Activated CD8-positive, alpha-beta memory T cell treated with anti-CD3 and anti-CD28 coated beads for 4 hours (primary cell): ENCODE measurements at places on chromosomes 16 and 17.

DNA sequence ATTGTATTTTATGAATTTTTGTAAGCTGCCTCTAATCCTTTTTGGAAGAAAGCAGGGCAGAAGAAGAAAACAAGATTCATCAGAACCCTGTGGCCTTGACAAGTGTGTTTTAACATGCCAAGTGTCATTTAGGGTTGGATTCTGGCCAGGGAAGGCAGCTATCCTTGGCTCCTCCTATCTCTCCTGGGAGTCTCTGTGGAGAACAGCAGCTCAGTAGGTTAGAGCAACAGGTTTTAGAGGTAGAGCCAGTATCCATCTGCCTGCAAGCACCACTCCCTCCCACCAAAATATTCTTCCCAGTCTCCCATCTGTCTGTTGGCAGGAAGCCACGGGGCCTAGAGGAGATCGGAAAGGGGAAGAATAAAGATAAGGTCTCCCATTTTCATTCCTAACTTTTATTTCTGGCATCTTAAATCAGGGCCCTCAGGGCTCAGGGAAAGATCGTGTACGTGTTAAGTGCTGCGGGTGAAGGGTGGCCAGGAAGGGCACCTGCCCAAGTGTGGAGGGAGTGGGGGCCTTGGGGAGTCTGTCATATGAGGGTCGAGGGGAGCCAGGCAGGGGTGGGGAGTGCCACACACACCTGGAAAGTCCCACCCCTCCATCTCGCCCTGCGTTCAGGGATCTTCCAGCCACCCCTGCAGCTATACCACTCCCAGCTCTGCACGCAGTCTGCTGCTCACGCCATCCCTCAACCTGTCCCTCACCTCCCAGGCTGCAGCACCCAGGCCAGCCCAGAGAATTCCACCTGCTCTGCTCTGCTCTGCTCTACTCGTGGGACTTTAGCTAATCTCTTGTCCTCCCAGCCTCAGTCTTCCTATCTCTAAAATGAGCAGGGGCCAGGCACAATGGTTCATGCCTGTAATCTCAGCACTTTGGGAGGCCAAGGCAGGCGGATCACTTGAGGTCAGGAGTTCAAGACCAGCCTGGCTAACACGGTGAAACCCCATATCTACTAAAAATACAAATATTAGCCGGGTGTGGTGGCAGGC lies 17.1 kb upstream of the CPSF4L start:
- DNase-seq, result no peak

GRCh38 chr17:78474614-78475146 lies 96.2 kb downstream of the PGS1 start:
- DNase-seq, result no peak

DNA sequence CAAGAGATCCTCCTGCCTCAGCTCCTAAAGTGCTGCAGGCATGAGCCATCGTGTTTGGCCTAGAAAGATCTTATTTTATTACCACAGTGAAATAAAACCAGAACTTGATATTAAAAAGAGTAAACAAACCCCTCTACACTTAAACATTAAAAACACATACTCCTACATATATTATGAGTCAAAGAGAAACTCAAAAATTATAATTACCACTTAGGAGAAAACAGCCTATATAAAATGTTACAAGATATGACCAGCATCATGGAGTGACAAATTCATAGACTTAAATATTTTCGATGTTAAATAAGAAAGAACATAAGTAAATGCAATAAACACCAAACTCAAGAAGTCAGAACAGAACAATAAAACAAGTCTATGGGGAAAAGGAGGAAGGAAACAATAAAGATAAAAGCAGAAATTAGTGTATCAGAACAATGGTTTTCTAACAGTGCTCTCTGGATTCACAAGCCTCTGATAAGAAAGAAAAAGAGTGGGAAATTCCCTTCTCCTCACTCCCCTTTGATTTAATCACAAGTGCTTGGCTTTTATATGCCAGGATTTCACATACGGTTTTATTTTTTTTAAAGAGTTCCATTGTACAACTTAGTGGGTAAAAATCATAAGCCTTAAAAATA lies 23.0 kb downstream of the SKAP1 start:
- no peak for DNase-seq

- DNase-seq, result peak; percentile 73
Observed at GRCh38 chr17:73429440-73430164, 117.8 kb upstream of the CDC42EP4 start.

DNA sequence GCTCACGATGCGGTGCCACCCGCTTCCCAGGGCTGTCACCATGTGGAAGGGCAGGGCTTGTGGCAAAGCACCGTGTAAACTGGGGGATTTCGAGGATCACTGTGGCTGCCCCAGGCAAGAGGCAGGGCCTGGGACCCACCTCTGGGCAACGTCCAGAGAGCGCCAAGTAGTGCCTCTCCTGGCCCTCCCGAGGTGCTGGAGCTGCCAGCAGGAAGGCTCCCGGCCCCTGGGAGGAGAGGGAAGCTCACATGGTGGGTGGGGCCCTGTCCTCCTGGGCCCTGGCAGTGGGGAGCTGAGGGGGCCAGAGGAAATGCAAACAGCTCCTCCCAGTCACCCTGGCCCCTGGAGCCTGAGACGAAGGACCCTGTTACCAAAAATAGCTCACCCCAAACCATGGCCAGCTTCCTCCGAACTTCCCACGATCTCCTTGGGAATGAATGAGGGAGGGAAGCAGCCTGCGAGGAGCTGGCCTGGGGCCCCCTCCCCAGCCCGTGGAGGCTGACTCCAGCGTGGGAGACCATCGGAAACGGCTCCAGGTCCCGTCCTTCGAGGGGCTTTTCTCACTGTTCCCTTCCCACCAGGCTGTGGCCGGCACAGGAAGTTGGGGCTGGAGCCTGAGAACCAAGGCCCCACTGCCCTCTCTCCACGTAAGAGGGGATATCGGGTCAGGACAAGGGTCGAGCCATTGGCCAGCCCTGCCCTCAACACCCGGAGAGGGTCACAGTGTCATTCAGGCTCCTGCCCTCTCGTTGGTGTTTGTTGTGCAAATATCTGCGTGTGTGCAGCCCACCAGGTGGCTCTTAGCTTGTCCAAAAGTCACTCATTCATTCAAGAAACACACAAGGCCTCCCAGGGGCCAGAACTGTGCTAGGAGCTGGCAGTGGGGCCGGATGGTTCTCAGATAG lies 17.7 kb downstream of the VASN start:
- no peak for DNase-seq

- no peak for DNase-seq
Observed at GRCh38 chr17:74180336-74180735, 23.1 kb upstream of the RPL38 start.

DNA sequence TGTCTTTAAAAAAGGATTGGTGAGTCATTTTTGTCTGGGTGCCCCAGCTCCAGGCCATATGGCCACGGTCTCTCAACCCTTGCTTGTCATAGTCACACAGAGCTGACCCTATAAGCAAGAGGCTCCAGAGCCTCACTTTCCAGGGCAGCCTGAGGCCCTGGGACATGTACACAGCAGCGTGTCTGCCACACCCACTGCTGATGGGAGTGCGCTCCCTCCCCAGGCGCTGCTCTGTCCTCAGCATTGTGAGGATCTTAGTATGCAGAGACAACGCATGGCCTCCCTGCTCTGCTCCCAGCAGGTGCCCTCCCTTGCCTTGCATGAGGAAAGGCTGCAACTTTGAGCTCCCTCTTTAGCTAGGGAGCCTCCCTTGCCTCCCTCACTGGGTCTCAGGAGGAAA lies 80.8 kb upstream of the CRHR1 start:
- DNase-seq, result no peak

DNA sequence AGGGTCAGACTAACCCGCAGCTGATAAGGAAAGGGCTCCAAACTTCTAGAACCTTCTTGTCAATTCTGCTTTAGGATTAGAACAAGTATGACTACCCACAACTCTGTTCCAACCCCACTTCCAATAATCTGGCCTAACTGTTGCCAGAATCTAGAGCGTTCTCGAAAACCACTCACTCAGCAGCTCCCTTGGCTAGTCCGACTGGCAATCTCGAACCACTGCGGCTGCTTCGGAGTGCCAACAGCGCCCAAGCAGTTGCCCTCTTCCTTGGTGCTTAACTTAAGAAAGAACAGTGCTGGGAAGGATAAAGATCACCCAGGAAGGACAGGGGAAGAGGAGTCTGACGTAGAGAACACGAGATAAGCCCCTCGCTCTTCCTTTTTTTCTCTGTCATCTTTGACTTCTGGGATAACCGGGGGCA lies 818 bp downstream of the DNAJC7 start:
- DNase-seq, result no peak

GRCh38 chr17:61586031-61586566 lies 4.9 kb downstream of the NACA2 start:
- DNase-seq, result no peak

DNA sequence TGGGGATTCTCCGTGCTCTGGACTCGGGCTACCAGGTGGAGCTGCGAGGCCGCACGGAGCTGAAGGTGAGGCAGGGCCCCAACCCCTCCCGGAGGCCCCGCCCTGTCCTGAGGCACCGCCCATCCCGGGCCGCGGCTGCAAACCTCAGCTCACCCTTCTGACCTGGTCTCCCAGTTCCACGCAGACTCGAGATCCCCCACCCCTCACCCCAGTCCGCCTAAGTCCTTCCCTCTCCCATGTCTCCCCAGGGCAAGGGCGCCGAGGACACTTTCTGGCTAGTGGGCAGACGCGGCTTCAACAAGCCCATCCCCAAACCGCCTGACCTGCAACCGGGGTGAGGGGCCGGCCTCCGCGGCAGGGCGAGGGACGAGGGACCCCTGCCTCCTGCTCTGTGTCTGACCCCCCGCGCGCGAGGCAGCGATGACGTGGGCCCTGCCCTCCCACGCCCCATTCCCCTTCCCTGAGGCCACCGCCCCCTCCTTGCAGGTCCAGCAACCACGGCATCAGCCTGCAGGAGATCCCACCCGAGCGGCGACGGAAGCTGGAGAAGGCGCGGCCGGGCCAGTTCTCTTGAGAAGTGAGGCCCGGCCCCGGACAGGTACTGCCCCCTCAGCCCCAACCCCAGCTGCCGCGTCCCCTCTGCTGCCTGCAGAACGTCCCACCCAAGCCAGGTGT lies 13.7 kb downstream of the GUCY2D start:
- no peak for DNase-seq

- DNase-seq, result no peak
Observed at GRCh38 chr17:39057701-39058206, 90.6 kb upstream of the FBXO47 start.

GRCh38 chr16:11742093-11742535 lies 543 bp downstream of the TXNDC11 start:
- DNase-seq, result no peak

DNA sequence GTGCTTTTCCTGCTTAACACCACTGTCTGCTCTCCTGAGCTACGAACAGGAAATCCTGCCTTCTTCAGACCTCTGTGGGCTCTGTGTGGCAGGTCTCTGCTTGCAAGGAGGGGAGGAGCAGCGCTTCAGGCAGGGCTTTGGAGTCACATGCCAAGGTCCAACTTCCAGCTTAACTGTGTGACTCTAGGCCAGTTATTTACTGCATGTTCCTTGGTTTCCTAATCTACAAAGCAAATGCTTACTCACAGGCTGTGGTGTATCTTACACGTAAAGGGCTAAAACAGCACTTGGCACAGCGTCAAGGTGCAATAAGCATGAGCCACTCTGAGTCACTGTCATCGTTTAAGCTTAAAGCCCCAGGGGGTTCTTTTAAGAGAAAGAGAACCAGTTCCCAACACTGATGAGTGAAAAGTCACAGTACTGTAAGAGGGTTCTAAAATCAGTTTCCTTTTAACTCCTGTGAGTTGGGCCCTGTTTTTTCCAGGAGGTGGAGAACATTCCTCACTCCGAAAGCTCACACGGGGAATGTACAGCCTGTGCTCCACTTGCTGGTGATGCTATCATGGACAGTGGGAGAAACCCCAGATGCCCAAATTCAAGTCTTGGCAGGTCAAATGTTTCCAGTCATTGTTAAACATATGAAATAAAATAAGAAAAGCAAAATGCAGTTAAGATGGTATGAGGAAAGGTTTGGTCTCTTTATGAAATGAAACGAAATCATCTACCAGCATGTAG lies 54.1 kb upstream of the BCAR1 start:
- DNase-seq, result peak; percentile 7

DNA sequence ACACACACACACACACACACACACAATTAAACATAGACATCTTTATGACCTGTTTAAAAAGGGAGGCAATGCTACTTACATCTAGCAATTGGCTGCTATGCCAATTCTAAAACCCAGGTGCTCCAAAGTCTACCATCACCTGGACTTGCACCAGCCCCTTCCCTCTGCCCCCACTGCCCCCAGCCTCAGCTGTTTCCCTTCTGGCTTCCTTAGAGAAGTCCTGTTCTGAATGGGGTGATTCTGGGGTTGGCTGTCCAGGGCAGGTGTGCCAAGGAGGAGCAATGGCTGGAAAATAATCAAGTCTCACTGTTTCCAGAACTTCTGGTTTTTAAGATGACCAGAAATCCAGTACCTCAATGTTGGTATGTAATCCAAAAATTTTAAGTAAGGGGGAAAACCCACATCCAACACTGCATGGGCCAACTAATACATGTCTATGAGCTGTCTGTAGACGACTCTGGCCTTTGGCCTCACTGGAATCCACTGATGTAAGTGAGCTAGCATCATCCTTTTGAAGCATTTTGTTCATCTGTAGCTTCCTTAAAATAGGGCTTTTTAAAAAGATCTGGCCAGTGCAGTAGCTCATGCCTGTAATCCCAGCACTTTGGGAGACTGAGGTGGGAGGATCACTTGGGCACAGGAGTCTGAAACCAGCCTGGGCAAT lies 2.1 kb downstream of the IFT20 start:
- DNase-seq, result no peak

GRCh38 chr17:4580291-4580690 lies 4.0 kb upstream of the SMTNL2 start:
- no peak for DNase-seq

GRCh38 chr16:84406006-84406963 lies 37.9 kb downstream of the ATP2C2 start:
- DNase-seq, result no peak

- DNase-seq, result no peak
Observed at GRCh38 chr16:87145181-87146176, 171.7 kb downstream of the C16orf95 start.

DNA sequence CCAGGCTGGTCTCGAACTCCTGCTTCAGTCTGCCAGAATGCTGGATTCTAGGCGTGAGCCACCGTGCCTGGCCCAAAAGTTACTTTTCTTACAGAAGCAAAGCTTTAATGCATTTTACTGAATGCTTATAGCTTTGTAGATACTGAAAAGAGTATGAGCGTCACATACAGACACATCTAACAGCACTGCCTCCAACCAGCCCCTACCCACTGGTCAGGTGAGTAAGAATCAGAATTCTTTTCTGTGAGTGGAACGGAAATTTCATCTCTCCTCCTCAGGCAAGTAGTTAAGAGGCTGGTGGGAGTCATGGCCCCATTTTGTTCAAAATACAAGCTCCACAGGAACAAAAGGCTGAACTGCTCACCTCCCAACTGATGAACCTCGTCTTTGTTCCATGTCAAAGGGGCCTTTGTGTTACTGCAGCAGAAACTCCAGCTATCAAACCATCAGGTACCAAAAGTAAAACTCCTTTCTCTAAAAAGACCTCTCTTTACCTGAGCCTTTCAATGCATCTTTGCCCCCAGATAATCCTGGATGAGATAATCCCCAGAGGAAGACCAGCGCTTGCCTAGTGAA lies 92.4 kb upstream of the RPH3AL start:
- DNase-seq, result no peak

- DNase-seq, result no peak
Observed at GRCh38 chr17:17621254-17621653, 29.7 kb upstream of the PEMT start.

GRCh38 chr17:68288804-68289203 lies 2.1 kb downstream of the SLC16A6 start:
- no peak for DNase-seq

GRCh38 chr16:54048586-54049495 lies 237.7 kb downstream of the IRX3 start:
- DNase-seq, result no peak

- no peak for DNase-seq
Observed at GRCh38 chr17:72661116-72661944, 431.2 kb downstream of the SLC39A11 start.

- no peak for DNase-seq
Observed at GRCh38 chr17:33982909-33983308, 272.2 kb upstream of the CCL2 start.
